ENCODE measurements at places on chromosomes 12 and 14.

DNA sequence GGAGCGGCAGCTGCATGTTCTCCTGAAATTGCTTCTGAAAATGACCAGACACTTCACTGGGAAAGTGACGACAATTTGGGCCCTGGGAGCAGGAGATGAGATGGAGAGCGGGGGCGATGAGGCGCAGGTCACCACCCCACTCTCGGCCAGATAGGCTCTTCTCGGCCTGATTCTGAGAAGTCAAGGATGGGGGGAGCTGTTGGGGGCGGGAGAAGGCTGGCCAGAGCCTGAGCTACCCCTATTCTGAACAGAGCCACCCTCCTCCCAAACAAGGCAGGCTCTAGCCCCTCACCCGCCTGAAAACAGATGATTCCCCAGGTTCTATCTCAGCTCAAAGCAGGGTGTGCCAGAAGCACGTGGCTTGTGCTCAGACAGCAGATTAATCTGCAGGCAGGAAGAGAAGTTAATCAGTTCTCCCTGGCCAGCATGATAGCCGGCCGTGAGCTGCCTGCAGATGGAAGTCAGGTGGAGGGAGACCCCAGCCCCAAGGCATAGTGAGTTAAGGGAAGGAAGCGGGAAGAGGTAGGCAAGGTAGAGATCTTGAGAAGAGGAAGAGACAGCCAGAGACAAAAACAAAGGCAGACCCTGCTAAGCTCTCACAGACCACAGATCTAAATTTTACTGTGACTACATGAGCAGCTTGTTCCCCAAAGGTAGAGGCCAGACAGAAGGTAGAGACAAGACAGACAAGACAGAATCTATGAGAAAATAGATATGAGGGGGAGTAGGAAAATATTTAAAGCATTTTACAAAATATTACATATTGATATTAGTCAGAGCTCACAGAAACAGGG, 10.9 kb upstream of the TAC3 start:
- no peak for DNase-seq

DNA sequence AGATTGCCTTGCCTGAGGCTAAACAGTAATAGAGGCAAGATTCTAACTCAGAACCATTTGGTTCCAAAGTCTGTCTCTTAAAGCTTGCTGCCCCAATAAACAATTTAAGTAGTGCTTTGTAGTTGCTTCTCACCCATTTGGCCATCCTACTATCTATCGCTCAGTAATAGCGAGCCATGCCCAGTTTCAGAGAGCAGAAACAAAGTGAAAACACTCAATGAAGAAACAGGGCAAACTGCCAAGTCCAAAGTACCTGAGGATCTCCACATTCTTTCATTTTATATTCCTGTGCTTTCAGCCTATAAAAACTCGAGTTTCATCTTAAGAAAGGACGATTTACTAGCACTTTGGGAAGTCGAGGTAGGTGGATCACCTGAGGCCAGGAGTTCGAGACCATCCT, 103.3 kb upstream of the BBS10 start:
- DNase-seq = no peak

DNA sequence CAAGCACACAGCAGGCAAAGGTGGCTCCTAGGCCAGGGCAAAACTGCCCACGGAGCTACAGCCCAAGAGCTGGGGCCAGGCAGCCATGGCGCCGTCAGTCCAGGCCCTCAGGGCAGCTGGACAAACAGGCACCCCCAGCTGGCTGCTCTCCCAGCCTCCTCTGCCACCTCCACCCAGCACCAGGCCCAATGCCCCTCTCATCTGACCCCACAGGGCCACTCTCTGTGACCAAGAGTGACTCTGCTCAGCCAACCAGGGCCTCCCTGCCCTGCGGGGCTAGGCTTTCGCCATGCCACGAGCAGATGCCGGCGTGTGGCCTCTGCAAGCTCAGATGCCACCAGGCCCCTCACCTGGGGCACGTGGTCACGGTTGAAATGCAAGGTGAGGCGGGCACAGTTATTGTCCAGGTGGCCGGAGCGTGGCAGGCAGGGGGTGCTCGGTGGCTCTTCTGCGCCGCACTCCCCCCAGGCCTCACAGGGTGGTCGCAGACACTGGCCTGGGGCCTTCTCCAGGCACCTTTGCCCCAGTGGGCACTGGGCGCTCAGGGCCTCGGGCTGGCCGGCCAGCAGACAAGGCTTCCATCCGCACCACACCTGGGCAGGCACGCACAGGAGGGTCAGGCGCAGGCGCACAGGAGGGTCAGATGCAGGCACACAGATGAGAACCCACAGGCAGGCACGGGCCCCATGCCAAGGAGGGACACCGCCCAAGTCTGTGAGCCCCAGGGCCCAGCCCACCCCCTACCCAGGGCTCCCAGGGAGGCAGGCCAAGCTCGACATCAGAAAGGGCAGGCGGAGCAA, 23.0 kb downstream of the JAG2 start:
- DNase-seq = no peak

DNA sequence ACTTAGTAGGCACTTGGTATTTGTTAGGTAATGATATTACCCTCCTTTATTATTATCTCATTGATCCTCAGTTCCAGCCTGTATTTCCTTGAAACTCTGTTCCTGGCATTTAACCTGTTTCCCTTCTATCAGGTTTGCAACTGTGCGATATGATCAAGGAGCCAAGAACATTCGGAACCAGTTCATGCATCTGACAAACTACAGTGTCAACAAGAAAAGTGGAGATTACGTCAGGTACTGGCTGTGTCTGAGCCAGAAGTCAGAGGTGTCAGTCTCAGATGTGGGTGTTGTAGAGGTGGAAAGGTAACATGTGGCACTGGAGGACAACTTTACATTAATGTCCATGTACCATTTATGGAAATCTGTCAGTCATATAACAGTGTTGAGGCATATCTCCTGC, 56.7 kb downstream of the TTLL5 start:
- DNase-seq = no peak

DNA sequence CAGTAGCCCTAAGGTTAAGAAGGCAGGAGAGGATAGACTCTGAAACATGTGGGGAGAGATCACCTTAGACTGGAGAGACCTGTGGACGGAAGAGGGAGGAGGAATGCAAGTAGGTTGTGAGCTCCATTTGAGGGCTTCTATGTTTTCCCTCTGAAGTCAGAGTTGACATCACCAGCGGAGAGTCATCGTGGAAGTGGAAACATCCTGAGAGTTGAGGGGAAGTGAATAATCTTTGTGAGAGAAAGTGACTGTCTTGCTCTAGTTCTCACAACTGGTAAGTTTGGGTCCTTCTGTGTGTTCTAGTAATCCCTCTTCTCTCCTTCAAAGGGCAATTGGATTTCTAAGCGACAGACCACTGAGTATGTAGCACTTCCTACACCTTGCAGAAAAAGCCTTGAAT, 103.6 kb upstream of the CCND2 start:
- DNase-seq = no peak

GRCh38 chr12:6041891-6042290, 82.6 kb downstream of the VWF start:
- no peak for DNase-seq

GRCh38 chr14:24418492-24418873, 11.0 kb downstream of the CBLN3 start:
- no peak for DNase-seq

DNA sequence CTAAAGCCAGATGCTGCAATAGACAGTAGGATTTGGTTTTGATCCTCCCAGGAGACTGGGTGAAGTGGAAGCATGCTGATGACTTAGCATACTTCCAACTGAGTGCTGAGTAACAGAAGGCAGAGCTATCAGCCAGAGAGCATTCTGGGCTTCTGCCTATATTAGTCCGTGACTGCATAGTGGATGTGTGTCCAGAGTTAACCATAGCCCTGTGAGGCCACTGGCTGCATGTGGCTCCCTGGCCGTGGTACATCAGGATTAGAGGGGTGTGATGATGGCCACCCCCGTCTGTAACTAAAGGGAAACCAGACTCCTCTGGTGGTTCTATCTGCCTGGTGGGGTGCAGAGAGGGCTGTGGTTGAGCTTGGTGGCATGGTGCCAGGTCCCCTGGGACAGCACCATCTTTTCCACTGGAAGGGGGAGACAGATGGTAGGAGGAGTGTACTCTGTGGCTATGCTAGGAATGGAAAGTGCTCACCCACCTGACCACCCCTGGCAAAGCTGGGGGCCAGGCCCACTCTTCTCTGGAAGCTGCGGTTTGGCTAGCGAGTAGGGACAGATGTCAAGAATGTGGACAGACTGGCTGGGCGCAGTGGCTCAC, 27.4 kb downstream of the ABCD4 start:
- peak; percentile 30 for DNase-seq

DNA sequence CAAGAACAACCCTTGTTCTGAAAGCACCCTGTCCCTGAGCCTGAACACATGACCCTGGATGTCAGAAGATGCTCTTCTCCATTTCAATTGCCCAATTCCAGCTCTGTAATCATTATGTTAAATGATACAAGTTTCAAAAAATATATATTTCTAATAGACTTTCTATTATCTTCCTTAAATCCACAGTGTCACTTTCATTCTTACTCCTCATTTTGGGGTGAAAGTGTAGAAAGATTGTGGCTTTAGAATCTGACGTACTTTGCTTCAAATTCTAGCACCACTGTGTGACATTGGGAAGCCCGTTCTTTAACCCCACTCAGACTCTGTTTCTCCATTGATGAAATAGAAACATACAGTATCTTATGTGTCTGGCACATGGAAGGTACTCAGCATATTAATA, 83.2 kb downstream of the ETV6 start:
- no peak for DNase-seq

- DNase-seq = no peak
These were observed 44.8 kb upstream of the METAP2 start for GRCh38 chr12:95429172-95429510.

GRCh38 chr14:76938092-76938500, 90.4 kb downstream of the IRF2BPL start:
- DNase-seq = no peak

DNA sequence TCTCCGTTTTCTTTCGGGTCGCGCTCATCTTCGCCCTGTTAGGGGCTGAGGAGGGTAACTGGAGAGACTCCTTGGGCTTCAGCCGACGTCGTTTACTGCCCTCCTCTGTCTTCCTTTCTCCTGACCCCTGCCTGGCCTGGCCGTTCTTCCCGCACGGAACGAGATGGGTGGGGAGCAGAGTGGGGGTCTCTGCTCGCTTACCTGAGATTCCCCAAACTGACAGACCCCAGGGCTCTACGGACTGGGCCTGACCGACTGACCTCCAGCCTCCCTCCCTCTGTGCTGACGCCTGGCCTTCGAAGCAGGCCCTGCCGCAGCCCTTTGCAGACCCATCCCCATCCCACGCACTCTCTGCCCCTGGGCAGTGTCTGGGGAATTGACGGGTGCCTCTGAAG, 439 bp downstream of the GOLGA5 start:
- DNase-seq = no peak

DNA sequence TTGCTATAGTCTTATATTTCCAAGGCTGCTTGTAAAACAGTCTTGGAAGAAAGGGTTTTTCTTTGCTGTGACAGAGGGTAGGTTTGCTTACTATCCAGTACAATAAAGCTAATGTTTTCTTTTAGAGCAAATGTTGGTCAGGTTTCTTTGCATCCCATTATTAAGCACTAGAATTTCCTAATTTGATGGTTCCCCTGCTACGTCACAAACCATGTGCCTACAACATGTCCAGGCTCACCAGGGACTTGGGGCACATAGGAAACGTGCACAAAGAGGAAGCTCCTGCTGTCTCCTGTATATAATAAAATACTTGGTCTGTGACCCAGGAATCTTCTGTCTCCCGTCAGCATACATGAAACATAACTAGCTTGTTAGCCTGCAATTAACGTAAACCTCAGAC, 486.3 kb upstream of the LRFN5 start:
- no peak for DNase-seq
